ENCODE measurements at places on chromosomes 11 and 22.

GRCh38 chr11:16001899-16002426 lies 354.4 kb downstream of the SOX6 start:
- peak overlapping the region; percentile 69 for H3K27ac ChIP-seq
- DNase-seq = no peak
- no peaks in the 10 kb centered on the region for H3K4me1 ChIP-seq
- H3K27me3 ChIP-seq = no peaks in the 10 kb centered on the region
- no peak overlapping the region for H3K4me3 ChIP-seq

DNA sequence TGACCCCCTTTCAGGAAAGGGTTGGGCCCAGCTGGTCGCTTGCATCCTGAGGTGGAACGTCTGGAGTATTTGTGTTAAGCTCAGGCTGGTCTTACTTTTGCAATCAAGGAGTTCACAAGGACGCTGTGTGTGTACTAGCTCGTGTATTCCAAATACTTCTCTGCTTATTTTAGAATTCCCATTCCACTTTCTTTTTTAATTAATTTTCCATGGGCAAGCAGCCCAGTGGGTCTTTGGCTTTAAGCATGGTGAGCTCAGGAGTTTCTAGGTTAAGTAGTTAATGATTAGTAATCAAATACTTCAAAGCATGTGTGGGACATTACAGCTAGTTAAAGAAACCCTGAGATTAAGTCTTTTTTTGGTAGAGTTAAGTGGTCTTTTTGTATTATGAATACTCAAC lies 68.6 kb downstream of the CSNK2A3 start:
- no peaks in the 10 kb centered on the region for H3K27me3 ChIP-seq
- H3K27ac ChIP-seq = no peak overlapping the region
- no peak overlapping the region for H3K4me3 ChIP-seq

- H3K27me3 ChIP-seq = no peaks in the 10 kb centered on the region
- DNase-seq = no peak
- H3K4me1 ChIP-seq = no peaks in the 10 kb centered on the region
- no peak overlapping the region for H3K4me3 ChIP-seq
These were observed 47.5 kb upstream of the POU2AF1 start for GRCh38 chr11:111426617-111427016.

GRCh38 chr22:26673486-26673885 lies 16.1 kb downstream of the MIAT start:
- H3K4me3 ChIP-seq = peak overlapping the region; percentile 95
- H3K4me1 ChIP-seq = no peaks in the 10 kb centered on the region
- no peaks in the 10 kb centered on the region for H3K27me3 ChIP-seq
- H3K36me3 ChIP-seq = no peaks in the 10 kb centered on the region

DNA sequence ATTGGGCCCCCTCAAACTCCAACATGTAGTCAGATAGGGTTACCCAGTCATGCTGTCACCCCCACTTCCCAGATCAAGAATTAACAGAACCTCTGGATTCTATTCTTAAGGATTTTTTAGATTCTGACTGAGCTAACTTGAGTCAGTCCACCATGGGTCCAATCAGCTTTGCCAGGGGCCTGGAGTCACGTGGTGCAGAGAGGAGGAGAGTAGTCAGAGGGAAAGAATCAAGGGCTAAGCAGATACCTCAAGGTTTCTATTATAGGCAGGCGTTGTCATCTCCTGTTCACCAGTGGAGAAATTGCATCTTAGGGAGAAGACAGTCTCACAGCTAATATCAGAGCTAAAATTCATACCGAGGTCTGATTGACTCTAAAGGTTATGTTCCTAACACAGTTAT lies 28.2 kb downstream of the FZD4 start:
- no peaks in the 10 kb centered on the region for H3K36me3 ChIP-seq
- no peaks in the 10 kb centered on the region for H3K27me3 ChIP-seq
- DNase-seq = no peak

DNA sequence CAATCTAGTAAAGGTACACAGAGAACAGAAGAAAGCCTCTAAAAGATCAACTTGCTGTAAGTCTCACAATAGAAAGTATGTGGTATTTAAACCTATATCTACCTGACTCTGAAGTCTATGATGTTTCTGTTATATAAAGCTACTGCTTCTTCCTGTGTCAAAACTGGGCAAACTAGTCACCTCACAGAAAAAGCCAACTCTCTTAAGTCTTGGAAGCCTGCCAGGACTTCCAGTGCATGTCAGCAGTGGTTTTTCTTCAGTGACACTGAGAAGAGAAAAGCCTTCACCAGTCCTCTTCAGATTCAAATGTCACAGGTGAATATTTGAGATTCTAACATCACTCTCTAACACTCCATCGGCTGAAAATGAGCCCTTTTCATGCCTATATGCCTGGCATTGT lies 808.0 kb downstream of the DLG2 start:
- H3K36me3 ChIP-seq = no peaks in the 10 kb centered on the region
- H3K4me1 ChIP-seq = no peaks in the 10 kb centered on the region
- no peak overlapping the region for H3K4me3 ChIP-seq
- no peaks in the 10 kb centered on the region for H3K27me3 ChIP-seq

GRCh38 chr11:5004424-5005274 lies 10.0 kb downstream of the OR51L1 start:
- no peak overlapping the region for H3K27ac ChIP-seq
- H3K36me3 ChIP-seq = no peaks in the 10 kb centered on the region
- H3K4me3 ChIP-seq = no peak overlapping the region
- H3K4me1 ChIP-seq = no peaks in the 10 kb centered on the region
- DNase-seq = no peak

DNA sequence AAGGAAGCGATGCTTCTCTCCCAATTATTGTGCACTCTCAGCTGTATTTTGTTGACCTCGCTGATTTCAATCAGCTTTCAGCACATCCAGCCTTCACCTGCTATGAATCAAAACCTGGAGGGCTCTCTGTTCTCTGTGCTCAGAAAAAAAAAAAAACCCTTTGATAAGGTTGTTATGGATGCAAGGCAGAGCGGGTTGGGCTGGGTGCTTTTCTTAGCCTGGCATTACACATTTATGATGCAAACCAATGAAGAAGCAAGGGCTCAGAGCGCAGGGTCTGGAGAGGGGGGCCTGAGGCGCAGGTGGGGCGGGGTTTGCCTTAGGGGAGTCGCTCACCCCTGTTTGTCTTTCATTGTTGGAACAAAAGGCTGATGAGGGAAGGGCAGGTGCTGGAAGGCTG lies 86.0 kb upstream of the CADM1 start:
- H3K36me3 ChIP-seq = no peaks in the 10 kb centered on the region
- no peaks in the 10 kb centered on the region for H3K27me3 ChIP-seq

GRCh38 chr11:93814966-93815633 lies 31.0 kb downstream of the MED17 start:
- no peaks in the 10 kb centered on the region for H3K27me3 ChIP-seq
- no peak overlapping the region for H3K27ac ChIP-seq
- peaks cover 42% of the 10 kb centered on the region for H3K36me3 ChIP-seq
- H3K4me3 ChIP-seq = no peak overlapping the region
- H3K4me1 ChIP-seq = peaks cover 9% of the 10 kb centered on the region

DNA sequence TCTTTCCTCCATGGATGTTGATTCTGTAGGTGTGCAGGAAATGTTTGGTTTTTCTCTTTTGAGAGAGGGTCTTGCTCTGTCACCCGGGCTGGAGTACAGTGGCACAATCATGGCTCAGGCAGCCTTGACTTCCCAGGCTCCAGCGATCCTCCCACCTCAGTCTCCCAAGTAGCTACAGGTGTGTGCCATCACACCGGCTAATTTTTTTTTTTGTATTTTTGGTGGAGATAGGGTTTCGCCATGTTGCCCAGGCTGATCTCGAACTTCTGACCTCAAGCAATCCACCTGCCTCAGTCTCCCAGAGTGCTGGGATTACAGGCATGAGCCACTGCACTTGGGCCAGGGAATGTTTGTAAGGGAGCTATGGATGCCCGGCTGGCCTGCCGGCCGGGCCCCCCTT lies 4.5 kb downstream of the PRR5 start:
- no peak overlapping the region for H3K4me3 ChIP-seq
- H3K27me3 ChIP-seq = no peaks in the 10 kb centered on the region
- no peak for DNase-seq
- H3K27ac ChIP-seq = no peak overlapping the region
- H3K36me3 ChIP-seq = no peaks in the 10 kb centered on the region

- no peaks in the 10 kb centered on the region for H3K4me1 ChIP-seq
- H3K27ac ChIP-seq = no peak overlapping the region
- no peaks in the 10 kb centered on the region for H3K27me3 ChIP-seq
These were observed 569.0 kb upstream of the B3GAT1 start for GRCh38 chr11:134980819-134981710.

DNA sequence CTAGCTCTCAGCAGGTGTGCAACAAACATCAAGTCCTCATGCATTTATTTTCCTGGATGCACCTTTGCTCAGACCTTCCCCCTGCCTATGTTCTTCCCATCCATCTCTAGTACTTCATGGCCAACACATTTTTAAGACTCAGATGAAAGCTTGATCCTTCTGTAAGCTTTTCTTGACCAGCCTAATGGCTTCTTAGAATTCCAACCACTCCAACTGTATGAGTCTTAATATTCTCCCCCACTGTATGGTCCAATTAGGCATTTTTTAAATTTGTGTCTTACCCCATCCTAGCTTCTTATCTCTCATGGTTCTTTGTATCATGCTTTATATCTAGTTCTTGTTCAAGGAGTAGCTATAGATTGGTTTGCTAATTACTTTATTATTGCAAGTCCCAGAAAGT lies 44.8 kb downstream of the TENM4 start:
- H3K27me3 ChIP-seq = no peaks in the 10 kb centered on the region
- no peaks in the 10 kb centered on the region for H3K36me3 ChIP-seq
- no peak overlapping the region for H3K27ac ChIP-seq
- no peak for DNase-seq
- no peak overlapping the region for H3K4me3 ChIP-seq

DNA sequence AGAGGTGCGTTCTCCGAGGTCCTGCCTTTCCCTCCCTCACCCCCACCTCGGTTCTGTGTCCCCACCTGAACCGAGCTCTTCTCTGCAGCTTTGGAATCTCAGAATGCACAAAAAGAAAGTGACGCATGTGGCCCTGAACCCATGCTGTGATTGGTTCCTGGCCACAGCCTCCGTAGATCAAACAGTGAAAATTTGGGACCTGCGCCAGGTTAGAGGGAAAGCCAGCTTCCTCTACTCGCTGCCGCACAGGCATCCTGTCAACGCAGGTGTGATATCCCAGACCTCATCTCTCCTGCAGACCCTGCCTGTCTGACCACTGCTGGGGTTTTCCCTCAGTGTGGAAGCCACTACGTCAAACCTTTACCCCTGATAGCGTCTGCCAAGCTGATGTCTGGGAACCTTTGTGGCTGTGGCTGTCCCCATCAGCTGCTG lies 13.9 kb downstream of the ACP2 start:
- no peaks in the 10 kb centered on the region for H3K4me1 ChIP-seq
- H3K27me3 ChIP-seq = no peaks in the 10 kb centered on the region
- peaks cover 12% of the 10 kb centered on the region for H3K36me3 ChIP-seq
- no peak for DNase-seq
- no peak overlapping the region for H3K4me3 ChIP-seq

GRCh38 chr22:41561788-41562187 lies 978 bp downstream of the CSDC2 start:
- H3K27ac ChIP-seq = peak overlapping the region; percentile 92
- H3K27me3 ChIP-seq = no peaks in the 10 kb centered on the region
- H3K4me3 ChIP-seq = peak overlapping the region; percentile 54

DNA sequence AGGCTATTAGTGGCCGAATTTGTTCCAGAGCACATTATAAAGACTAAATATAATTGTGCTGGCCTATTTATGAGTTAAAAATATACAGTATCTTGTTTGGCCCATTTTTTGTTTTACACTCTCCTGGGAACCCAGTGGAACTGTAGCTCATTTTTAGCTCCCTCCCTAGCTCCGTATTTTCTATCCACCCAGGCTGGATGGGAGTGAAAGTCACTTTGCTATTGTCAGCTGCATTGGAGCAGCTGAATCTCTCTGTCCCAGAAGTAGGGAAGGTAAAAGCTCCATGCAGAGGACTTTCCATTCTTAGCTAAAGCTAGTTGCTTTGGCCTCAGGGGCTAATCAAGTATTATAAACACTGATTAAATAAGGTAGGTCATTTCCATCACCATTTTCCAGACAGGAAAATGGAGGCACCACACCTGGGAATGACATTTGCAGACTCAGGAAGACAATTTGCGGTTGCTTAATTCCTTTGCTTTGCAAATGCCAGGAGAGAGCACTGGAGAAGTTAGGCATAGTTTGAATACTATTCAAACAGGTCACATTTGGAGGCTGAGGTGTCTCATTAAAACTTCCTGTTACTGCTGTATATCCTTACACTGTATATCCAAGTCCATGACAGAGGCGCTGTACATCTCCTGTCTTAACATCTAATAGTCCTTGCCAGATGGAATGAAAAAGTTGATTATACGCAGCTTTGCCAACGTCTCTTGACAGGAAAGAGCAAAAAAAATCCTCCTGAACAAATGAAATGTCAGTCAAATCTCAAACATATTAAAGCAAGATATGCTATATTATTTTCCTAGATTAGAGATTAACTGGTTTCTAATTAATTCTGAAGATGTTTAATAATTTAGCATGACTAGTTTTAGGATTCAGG lies 338.1 kb upstream of the KIRREL3 start:
- H3K27ac ChIP-seq = no peak overlapping the region
- H3K36me3 ChIP-seq = no peaks in the 10 kb centered on the region
- no peak for DNase-seq
- no peak overlapping the region for H3K4me3 ChIP-seq

- DNase-seq = no peak
- H3K27ac ChIP-seq = no peak overlapping the region
- no peaks in the 10 kb centered on the region for H3K4me1 ChIP-seq
- H3K36me3 ChIP-seq = peaks cover 3% of the 10 kb centered on the region
These were observed 37.0 kb downstream of the BCL2L13 start for GRCh38 chr22:17675584-17675983.

DNA sequence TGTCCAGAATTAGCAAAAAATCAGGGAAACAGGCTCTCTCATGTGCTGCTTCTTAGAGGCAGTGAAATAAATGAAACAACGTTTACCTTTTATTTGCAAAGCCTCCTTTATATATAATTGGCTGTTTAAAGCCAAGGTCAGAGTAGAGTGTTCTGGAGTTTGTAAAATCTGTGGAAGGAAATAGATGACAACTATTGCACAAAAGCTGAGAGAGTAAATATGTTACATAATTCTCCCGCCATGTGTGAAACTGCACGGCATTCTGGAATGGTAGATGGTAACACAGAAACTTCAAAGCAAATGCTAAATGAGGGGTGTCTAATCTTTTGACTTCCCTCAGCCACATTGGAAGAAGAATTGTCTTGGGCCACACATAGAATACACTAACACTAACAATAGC lies 51.5 kb upstream of the FGF3 start:
- H3K27me3 ChIP-seq = no peaks in the 10 kb centered on the region
- H3K4me1 ChIP-seq = no peaks in the 10 kb centered on the region
- H3K36me3 ChIP-seq = no peaks in the 10 kb centered on the region

DNA sequence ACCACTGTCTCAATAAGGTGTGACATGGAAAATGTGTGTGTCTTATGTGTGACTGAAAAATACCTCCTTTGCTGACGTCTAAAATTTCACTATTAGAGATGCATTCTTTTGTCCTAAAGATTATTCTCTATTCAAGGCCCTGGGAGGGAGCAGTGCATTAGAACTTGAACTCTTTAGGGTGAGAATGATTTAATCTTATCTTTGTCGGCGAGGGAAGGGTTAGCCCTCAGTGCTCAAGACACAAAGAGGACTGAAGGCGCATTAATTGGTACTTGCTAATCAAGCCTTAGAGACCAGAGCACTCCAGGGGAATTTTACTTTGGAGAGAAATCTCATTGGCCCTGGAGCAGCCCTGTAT lies 29.8 kb upstream of the PLET1 start:
- DNase-seq = no peak
- no peaks in the 10 kb centered on the region for H3K36me3 ChIP-seq
- H3K27ac ChIP-seq = peak overlapping the region; percentile 90
- no peaks in the 10 kb centered on the region for H3K4me1 ChIP-seq
- H3K27me3 ChIP-seq = no peaks in the 10 kb centered on the region

Measured in right atrium auricular region (tissue), 2 donors.